ENCODE measurements at places on chromosomes 12 and 14.

- no peak for DNase-seq
These were observed 967.9 kb downstream of the FSCB start for GRCh38 chr14:43539210-43539609.

GRCh38 chr14:69237142-69237541, 22.8 kb upstream of the GALNT16 start:
- DNase-seq = no peak

DNA sequence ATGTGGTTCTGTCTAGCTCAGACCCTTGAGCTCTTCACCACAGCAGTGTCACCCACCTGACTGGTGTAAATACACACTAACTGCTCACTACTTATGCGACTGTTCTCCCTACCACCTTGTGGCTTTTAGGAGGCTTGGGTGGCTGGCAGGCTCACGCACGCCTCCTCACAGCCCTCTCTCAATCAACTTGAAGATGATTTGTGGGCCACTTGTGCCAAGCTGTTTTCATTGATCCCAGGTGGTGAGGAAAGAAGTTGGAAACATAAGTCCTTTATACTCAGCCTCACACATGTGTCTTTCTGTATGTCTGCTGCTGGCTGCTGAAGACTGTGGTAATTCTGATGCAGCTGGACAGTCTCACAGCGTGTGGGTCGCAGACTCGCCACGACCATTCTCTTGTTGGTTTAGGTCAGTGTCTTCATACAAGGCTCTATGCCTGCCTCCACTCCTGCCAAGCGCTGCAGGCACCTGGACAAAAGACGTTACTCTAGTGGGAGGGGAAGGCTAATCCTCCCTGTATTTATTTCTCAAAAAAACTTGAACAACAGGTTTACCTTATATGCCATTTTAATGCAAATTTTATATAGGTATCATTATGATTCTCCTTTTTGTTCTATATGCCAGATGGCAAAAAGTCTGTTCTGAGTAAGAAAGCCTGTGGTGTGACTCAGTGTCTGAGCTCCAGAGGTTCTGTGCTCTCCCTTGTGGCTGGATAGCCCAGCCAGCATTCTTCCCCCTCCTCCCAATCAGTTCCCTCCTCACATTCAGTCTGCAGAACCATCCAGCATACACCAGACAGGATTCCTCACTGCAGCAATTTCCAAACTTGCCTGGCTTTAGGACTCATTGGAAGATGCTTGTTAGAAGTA, 115.6 kb downstream of the DIP2B start:
- DNase-seq = no peak

DNA sequence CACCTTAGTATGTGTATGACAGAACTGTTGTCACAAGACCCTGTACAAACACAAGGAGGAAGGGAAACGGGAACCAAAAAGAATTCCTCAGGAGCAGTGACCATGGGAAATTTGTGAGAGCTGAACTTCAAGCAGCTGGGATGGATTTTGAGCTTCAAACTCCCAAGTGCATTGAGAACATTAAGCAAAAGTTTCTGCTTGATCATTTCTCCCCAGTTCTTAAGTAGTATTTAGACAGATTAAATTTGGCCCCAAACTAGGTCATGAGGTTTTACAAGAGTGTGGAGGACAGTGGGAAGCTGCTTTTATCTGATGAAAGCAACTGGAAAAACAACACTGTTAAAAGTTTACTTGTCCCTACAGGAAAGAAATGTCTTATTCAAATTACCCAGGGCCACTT, 206.0 kb upstream of the DCN start:
- DNase-seq = no peak

- DNase-seq = no peak
These were observed 227.9 kb downstream of the SLC25A21 start for GRCh38 chr14:36944307-36945010.

DNA sequence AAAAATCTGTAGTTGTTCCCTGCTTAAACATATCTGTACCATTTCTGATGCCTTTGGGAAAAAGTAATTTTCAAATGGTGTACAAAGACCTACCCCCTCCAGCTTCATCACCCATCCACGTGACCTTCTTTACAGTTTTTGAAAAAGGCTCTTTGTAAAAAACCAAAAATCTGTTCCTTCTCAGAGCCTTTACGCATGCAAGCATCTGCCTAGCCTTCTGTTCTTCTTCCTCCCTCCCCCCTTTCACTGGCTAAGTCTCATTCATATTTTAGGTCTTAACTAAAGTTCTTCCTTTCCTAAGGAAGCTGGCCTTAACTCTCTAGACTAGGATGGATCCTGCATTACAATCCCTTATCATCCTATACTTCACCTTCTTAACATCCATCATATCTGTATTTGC, 10.4 kb downstream of the CAPRIN2 start:
- DNase-seq = no peak

DNA sequence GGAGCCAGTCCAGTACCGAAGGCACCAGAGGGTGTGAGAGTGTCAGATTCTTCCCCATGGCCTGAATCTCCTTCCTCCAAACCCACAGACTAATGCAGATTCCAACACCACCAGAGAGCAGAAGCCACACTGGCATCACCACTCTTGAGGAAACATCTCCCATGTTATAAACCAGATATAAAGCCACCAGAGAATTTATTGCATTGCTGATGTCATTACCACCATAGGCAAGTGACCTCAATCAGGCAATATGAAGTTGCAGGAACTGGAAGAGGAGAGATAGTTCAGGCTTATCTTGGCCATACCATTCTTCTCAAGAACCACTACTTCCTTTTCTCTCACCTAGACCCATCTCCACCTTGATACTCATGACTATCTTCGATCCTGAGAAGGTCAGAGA, 653.4 kb downstream of the TMEM121 start:
- no peak for DNase-seq

DNA sequence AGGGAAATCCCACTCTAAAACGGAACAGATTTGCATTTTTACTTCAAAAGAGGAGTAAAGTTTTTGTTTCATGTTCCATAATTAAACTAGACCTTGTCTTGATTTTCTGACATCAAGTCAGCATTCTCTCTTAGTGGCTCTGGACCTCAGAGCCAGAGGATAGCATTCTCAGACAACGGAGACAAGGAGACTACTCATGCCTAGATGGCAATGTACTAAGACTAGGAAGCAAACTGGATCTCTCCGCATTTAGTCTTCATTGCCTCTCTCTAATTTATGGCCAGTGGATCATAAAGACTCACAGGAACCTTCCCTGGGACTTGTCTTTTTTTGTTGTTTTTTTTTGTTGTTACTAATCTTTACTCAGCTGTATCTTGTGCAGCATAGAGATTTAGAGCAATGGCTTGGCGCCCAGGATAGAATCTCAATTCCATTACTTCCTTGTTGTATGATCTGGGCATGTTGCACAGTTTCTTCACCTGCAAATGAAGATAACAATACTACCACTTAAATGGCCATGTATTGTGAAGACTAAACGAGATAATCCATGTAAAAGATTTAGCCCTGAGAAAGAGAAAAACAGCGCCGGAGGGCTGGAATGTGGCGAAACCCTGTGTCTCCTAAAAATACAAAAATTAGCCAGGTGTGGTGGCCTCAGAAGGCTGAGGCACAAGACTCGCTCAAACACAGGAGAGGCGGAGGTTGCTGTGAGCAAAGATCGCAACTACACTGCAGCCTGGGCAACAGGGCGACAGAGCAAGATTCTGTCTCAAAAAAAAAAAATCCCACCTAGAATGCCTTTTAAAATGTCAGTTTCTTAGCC, 4.0 kb upstream of the GEMIN2 start:
- no peak for DNase-seq

GRCh38 chr14:101357559-101358319, 203.6 kb upstream of the DIO3 start:
- DNase-seq = no peak

GRCh38 chr12:104154286-104154685, 16.3 kb upstream of the NFYB start:
- no peak for DNase-seq

All from 8988T (cell line).